H7 (cell line): ENCODE measurements at places on chromosomes 12 and 14. TPM values are rescaled to one million over a fixed set of nuclear protein-coding genes. Genes with fewer than 3 reads are reported as not detected.

DNA sequence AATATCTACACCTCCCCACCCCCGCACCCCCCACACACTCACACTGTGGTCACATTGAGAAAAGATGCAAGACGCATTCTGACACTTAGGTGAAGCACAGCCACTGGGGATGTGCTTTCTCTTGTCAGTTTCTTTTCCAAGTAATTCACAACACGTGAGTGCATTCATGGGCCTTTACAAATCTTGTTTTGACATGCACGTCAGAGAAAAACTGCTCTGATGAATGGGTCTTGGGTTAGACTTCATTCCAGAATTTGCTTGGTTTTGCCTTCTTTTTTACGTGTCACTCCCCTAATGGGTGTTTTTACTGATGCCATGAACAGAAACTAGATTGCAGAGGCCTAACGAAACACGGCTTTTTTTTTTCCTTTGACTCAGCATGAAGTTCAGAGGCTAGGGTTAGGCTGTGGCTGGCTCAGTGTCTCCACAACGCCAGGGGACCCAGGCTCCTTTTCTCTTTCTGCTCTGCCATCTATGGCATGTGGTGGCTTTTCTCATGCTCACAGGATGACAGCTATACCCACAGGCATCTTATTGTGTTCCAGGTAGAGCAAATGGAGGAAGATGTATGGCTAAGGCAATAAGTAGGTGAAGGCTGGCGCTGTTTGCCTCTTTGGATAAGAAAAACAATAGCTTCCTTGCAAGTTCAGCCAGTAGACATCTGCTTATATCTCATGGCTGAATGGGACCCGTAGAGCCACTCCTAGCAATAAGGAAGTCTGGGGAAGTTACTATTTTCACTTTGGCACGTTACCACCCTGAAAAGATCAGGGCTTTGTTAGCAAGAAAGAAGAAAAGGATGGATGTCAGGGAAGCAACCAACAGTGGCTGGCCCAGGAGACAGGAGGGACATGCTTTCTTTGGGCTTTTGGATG lies 253.3 kb downstream of the SLC15A4 start:
- DNase-seq = no peak

DNA sequence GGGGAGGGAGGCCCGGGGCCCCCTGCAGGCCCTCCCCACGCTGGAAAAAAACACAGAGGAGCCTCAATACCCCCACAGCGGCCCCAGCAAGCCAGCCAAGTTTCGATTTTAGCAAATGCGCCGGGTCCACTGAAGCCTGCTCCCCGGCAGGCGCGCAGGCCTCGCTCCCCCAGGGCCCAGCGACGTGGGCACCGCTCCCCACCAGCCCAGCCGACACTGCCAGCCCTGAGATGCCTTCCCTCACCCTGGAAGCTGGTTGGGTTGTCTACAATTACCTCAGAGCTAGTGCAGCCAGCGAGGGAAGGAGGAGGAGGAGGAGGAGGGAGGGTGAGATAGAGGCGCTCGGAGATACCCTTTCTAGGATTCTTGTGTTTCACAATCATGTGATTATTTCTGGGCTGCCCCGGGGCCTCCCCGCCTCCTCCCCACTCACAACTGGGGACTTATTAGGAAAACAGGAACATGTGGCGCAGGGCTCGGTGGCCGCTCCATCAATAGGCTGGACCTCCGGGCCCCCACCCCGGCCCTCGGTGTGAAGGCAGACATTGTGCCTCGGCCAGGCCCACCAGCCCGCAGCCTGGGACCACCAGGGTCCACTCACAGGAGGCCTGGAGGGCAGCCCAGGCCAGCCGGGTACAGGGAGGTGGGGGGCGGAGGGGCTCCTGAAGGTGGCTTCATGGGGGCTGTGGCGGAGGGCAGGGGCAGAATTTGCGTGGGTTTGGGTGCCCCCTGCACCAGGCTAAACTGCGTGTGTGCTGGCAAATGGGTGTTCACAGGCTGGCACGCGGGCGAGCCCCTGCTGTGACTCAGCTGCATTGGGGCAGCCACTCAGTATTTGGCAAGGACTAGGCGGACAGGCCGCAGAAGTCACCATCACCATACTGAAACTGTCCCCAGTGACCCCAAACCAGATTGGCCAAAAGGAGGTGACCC lies 109.9 kb downstream of the NCOR2 start:
- DNase-seq = no peak

Gene IAPP
- not detected in 2 replicates for total RNA-seq

Gene VCPKMT
- total RNA-seq = 8.2 and 8.4 TPM in 2 replicates

GRCh38 chr12:124538194-124539082 lies 29.0 kb downstream of the NCOR2 start:
- DNase-seq = peak; percentile 55

Gene ALG10B
- 4.5 and 4.8 TPM in 2 replicates for total RNA-seq

DNA sequence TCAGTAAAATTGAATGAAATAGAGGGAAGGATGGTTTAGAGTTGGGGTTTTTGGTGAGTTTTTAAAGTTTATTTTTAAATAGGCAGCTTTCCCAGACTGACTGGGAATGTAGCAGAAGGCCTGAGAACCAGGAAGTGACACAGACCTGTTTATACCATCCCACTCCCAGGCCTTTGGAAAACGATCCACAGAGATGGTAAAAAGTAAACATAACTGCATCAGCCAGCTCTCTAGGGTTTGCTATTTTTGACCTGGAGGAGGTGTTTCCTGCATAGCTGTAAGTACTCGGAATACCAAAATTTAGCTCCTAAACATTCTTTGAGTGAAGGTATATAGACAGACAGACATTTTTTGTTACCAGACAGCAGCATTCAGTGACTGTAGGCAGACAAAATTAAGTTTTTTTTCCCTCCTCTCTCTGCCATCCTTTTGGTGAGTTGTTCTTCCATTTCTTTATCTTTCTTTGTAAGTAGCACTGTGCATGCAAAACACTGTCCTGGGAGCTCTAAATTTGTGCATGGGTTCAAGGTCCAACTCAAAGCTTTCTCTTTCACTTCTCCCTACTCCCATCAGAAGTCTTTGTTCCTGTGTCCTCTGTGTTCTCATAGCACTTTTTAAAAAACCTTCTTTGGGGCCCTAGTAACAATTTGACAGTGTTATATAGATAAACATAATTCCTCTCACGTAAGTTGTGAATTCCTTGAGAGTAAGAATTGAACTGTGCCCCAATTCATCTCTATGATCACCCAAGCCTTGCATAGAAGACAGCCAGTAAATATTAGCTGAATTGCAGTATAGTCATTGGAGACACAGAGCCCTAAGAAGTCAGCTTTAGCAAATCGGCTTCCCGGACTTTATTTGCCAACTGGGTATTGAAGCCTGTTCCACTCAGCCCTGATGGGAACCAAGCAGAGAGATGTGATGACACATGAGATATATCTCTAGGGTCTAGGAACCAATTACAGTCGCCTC lies 37.4 kb downstream of the SUSD6 start:
- no peak for DNase-seq

- DNase-seq = peak; percentile 48
Observed at GRCh38 chr14:104642540-104642868, 37.9 kb upstream of the TMEM179 start.

GRCh38 chr14:86714575-86714974 lies 1184.6 kb downstream of the FLRT2 start:
- DNase-seq = no peak

Gene PRB2
- not detected in 2 replicates for total RNA-seq
